Stimulated activated CD8-positive, alpha-beta memory T cell treated with anti-CD3 and anti-CD28 coated beads, Interleukin-15, amount 100 ng/mL, for 4 hours (primary cell): ENCODE measurements at places on chromosomes 4 and X.

GRCh38 chr4:121306931-121307330 lies 73.9 kb downstream of the QRFPR start:
- DNase-seq, result no peak

DNA sequence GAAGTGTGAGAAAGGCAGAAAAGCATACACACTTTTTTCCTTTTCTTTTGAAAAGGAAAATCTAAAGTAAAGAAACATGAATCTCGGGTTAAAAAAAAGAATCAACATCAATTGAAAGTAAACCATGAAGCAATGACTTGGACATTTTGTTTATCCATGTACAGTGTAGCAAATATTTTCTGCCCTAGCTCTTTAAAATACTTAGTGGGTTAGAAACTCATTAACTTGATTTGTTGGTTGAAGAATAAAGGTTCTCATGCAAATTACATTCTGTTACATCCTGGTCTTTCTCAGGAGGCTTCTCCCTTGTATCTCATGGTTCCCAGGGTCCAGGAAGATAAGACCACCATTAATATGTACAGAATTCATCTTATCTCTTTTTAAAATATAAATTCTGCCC lies 9.0 kb upstream of the MEPE start:
- no peak for DNase-seq

GRCh38 chrX:20455001-20455400 lies 188.3 kb upstream of the RPS6KA3 start:
- DNase-seq, result no peak

DNA sequence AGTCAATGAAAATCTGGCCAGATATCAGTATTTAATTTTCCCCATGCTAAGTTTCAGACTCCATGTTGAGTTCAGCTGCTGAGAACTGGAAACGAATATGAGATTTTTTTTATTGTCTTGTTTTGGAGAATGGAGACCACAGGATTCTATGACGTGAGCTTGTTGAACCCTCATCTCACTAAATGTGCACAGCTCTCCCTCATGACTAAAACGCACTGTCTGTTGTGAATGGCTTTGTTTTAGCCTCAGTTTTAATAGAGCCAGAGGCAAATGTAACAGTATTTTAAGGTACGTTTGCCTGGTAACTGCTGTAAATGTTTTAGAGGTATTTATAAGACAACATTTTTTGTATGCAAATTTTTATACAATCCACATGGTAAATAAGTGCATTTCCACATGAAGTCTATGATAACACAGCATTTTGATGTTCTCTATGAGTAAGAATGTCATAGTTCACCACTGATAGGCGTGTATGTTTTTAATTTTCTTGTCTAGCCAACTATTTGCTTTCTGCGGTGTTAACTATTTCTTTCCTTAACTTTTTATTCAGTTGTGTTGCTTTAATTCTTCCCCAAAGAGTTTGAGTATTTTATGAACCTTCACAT lies 1159.3 kb upstream of the TENM3 start:
- DNase-seq, result no peak

DNA sequence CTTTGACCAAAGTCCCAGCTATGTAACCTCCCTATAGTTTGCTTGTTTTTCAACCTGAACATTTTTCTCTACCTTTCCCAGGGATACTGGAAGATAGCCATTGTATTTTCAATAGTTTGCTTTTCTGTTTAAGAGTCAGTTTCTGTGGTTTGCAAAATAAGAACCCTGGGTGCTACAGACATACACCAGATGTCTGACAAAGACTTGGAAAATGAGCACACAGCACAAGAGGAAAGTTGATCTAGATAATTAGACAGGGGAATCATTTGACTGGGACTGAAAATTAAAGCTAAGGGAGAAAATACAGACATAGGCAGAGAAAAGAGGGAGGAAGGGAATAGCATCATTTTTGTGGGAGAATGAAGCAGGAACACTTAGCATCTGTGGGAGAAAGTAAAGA lies 218.3 kb upstream of the CNKSR2 start:
- DNase-seq, result no peak

DNA sequence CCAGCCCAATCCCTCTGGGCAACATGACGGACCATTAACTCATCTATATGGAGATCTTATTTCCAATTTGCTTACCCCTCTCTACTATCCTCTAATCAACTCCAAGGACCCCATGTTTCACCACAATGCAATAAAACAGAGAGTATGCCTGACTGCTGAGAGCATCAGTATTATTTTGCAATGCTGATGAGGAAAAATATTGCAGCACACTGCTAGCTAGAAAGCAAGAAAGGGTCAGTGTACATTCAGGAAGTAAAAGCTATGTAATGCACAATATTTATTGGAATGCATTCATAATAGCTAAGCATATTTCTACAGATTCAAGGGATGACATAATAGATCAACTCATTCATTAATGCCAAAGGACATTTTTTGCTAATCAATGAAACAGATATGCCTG lies 33.2 kb downstream of the ARAP2 start:
- no peak for DNase-seq

GRCh38 chr4:178823673-178824295 lies 1381.5 kb upstream of the AGA start:
- no peak for DNase-seq

- DNase-seq, result no peak
These were observed 85.7 kb downstream of the CORIN start for GRCh38 chr4:47752214-47752613.

DNA sequence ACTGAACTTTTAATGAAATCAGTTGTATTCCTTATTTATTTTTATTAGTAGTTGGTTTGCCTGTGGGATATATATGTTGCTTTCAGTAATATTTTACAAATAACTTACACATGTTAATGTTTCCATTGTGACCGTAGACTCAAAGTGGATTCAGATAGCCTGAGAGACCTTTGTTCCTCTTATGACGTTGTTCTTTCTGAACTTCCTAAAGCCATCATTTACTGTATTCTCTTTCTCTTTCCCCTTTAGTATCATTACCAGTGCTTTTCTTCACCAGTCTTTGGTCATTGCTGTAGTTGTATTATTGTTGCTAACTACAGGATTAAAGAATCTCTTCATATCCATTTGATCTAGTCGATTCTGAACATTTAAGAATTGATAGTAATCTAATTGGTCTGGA lies 4.3 kb downstream of the STIM2 start:
- no peak for DNase-seq
